ENCODE measurements at places on chromosomes 5 and 9.
A peak's percentile ranks its signal among the peaks of the same experiment; 100 is the strongest.

GRCh38 chr9:18007621-18008020 is 428.8 kb downstream of the SH3GL2 start:
- no peak for DNase-seq

DNA sequence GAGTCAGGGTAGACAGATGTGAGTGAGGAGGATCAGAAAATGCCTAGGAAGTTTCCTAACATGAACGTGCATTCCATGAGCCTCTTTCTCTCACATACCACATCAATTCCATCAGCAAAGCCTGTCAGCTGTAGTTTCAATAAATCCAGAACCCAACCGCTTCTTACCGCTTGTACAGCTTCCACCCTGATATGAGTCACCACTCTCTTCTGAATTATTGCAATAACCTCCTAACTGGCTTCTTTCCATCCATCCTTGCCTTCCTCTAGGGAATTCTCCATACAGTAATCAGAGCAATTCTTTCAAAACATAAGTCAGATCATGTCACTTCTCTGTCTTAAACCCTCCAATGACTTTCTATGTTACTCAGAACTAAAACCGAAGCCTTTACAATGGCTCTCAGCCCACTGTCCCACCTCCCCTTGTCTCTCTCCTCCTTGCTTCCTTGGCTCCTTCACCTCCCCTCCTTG is 8.1 kb upstream of the RAD23B start:
- DNase-seq, result no peak

GRCh38 chr5:85334-85995 is 6.5 kb upstream of the PLEKHG4B start:
- DNase-seq, result no peak

- no peak for DNase-seq
Observed at GRCh38 chr5:86008704-86009103, 609.0 kb upstream of the COX7C start.

GRCh38 chr5:135466178-135467050 is 14.3 kb upstream of the TIFAB start:
- DNase-seq, result peak; percentile 45

GRCh38 chr9:105466898-105467455 is 19.1 kb downstream of the FSD1L start:
- DNase-seq, result no peak

DNA sequence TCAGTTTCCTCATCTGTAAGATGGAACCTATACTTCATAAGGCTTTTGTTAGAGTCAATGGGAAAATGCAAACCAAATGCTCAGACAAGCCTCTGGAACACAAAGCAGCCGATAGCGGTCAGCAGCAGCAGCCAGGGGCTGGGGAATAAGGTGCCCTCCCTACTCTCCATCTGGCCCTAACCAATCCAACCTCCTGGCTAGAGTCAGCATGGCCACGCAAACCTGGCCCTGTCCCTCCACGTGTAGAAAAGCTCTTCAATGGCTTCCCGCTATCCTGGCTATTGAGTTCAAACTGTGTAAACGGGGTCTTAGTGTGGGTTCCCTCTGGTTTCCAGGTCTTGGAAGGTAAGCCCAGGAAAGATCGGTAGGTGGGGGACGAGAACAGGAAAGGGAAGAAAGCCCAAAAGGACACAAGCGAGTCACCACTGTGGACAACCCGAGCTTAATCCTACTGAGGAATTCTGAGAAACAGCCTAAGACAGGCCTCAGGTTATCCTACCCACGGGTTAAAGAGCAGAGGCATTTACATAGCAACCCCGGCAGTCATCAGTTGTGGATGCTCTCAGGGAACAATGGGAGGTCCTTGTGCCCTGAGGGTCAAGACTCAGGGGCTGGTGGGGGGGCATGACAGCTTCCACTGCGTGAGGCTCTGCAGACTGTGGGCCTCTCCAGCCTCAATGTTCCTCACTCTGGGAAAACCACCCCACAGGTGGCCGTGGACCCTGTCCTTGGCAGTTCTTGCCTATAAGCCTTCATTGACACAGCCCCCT is 30.9 kb downstream of the FABP6 start:
- DNase-seq, result no peak

GRCh38 chr9:28260330-28260729 is 687.0 kb upstream of the C9orf72 start:
- DNase-seq, result no peak

DNA sequence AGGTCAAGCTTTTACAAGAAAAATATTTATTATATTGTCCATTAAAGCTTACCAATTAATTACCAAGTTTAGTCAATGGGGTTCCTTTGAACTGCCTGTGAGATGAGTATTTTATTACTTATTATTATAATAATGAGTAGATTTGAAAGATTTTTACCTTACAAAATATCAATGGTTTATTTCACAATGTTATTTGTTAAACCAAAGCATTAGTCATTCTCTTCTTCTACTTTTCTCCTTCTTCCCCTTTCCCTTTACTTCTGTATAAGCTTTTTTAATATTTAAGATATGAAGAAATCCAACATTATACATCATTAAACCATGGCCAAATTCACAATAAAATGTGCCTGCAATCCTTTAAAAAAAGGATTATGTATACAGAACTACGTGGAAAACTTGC is 369.5 kb downstream of the ARL15 start:
- no peak for DNase-seq

DNA sequence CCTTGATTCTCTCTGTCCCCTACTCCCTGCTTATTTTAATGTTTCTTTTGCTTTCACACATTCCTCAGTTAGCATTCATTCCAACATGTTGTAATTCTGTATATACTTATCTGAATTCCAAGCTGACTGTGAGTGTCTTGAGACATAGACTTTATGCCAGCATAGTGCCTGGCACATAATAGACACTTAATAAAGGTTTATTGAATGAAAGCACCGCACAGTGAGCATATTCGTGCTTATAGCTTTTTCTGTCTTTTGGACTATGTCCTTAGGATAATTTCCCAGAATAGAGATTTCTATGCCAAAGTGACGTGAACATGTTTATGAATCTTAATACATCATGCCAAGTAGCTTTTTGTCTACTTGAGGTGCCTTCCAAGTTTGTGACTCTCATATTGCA is 174.6 kb downstream of the CD180 start:
- no peak for DNase-seq

- no peak for DNase-seq
Observed at GRCh38 chr5:170579601-170580000, 75.8 kb downstream of the KCNIP1 start.

- peak; percentile 42 for DNase-seq
Observed at GRCh38 chr5:54610197-54610944, 92.8 kb downstream of the SNX18 start.

DNA sequence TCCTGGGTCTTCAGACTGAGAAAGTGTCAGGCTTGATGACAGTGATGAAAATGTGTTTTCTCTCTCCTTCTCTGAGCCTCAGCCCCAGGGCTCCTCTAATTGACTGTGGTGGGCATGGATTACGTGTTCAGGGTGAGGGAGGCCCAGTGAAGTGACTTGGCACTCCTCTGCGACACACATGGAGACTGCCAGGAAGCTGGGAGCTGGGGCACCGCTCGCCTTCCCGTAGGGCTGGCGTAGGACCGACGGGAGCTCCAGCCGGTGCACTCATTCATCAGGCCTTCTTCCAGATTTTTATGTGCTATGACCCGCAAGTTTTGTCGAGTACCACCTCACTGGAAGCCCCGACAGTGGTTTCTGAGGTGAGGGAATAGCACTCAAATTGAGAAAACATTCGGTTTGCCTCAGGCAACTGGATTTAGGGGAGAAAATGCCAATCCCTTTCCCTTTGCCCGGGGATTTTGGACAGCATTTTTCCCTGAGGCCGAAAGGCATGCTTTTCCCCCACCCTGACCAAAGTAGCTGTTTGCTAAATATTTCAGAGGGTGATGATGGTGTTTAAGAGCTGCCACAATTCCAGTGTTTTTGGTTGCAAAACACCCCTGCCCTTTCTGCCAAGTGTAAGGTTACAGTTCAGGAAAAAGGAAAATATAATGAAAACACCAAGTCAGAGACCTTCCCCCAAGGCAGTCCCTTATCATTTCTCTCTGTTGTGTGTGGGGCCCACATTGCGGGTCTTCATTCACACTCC is 83.7 kb downstream of the PCSK5 start:
- DNase-seq, result no peak

DNA sequence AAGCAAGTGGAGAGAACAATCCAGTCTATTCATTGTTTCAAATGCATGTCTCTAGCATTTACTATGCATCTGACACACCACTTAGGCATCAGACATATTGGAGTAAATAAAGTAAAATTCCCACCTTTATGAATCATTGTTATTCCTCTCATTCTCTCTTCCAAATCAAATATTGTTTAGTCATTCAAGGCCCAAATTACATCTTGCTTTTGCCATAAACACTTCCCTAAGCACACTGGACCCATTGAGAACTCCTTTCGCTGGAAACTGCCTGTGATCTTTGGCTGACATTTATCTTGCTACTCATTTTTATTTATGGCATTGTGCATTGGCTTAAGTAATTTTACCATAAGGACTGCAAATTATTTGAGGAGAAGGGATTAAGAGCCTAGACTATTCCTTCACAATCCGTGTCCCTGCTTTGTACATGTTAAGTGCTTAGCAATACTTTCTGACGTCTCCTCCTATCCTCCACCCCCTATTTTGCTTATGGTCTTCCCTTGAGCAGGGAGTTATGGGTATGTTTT is 7.4 kb downstream of the C5orf46 start:
- DNase-seq, result no peak

- peak; percentile 99 for DNase-seq
Observed at GRCh38 chr5:10124287-10124686, 125.4 kb downstream of the ATPSCKMT start.

DNA sequence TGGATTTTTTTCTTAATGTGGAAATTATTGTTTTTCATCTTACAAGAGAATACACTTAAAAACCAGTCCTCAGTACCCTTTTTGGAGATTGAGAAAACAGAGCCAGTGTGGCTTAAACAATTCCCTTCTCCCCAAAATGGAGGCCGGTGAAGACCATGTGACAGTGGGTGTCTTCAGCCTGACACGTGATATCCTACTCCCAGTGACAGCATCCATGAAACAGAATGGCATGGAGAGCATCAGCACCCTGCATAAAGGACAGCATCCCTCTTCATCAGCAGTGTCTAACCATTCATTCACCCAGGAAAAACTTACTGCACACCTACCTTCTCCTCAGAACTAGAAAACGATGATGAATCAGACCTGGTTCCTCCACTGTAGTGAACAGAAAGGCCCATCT is 103.4 kb upstream of the RAI14 start:
- DNase-seq, result no peak

GRCh38 chr9:99004717-99005460 is 61.2 kb downstream of the COL15A1 start:
- DNase-seq, result no peak

DNA sequence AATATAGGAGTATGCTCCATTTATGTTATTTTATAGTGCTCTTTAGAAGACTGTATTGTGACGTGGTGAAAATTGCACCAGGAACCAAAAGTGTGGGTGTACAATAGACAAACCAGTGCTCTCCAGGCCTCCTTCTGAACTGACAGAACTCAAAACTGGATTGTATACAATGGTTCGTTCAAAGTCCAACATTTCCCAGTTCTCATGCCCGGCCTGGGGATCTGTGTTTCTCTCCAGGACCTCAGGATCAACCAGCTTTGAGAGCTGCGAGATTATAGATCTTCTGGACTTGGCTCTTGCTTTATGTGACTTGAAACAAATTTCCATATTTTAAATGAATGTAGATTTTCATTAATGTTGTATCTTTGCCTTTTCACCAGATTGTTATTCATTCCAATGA is 60.8 kb upstream of the CER1 start:
- no peak for DNase-seq

DNA sequence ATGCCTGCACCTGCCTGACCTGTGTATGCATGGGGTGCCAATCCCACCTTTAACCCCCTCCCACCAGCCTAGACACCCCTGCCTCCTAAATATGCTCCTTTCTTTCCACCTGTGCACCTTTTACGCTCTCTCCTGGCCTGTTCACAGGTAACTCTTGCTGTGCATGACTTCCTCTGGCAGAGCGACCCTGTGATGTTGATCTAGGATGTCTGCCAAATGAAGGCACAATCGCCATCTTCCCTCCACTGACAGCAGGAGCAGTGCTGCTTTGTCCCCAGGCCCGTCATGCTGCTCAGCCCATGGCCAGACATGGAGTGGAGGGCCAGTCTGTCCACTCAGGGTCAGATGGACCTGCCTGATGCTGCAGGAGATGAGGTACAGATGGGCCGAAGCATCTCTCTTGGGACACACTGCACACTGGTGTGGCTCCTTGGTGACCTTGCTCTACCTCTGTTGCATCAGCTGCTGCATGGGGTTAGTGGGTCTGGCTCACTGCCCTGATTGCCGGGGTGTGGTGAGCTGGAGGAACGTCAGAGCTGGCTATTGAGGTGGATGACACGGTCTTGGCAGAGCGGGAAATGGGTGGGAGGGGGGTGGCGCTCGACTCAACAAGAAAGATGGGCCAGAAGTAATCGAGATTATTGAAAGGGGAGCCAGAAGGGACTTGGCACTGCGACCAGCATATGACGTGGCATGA is 101.7 kb upstream of the PITX1 start:
- DNase-seq, result no peak

DNA sequence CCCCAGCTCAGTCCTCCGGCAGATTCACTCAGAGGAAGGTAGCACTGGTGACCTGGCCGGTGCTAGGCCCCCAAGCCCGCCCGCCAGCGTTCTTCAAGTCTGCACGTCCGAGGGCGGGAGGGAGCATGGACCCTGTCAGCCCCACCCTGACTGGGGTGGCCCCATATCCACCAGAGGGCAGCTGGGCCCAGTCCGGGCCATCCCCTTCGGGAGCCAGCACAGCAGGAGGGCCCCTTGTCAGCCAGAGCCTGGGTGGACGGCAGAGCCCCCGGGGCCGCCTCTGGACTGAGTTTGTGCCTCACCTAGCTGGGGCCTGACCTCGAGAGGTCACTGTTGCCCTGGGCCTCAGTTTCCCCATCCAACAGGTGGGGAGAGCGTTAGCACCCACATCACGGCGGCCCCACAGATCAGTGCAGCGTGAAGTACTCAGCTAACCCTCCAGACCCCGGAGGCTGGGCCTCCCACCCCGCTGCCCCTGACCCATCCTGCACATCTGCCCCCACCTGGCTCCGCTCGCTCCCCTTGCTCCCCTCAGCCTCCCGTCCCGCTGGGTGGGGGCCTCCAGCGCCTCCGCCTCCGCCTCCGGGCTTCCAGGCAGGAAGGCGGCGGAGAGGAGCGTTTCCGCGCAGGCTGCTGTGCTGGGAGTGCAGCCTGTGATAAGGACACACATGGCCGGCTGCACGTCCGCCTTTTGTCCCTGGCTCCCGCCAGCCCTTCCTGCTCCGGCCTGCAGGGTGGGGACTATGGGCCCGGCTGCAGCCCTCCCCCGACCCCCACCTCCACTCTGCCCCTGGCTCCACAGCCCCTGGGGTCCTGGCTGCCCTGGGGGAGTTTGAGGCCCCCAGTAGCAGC is 16.6 kb upstream of the EGFL7 start:
- no peak for DNase-seq

- no peak for DNase-seq
Observed at GRCh38 chr5:122311961-122312590, at the start of gene SNCAIP. SNCAIP (plus strand) TSS chr5:122312237; CDS start chr5:122391135, 78,898 bp downstream.

GRCh38 chr5:175885813-175886212 is 14.4 kb downstream of the CPLX2 start:
- DNase-seq, result no peak

DNA sequence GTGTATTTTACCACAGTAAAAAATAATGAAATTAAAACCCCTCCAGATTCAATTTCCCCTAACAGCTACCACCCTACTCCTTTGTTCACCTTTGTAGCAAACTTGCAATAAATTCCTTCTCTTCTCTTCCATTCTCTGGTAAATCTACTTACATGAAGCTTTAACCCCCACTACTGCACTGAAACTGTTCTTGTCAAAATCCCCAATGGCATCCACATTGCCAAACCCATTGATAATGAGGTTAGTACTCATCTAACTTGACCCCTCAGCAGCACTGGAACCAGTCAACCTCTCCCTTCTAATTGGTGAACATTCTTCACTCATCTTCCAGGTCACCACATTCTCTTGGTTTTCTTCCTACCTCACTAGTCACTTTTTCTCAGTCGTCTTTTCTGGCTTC is 29.6 kb downstream of the NRG2 start:
- no peak for DNase-seq

Data from pons (tissue), 1 donor.